ENCODE measurements at places on chromosomes 1 and 21. TPM values are rescaled to one million over a fixed set of nuclear protein-coding genes. Genes with fewer than 3 reads are reported as not detected.

GRCh38 chr21:37905291-37905690, 11.0 kb downstream of the KCNJ6 start:
- DNase-seq = no peak

GRCh38 chr1:213988507-213989001, 781 bp downstream of the PROX1 start:
- no peak for DNase-seq

GRCh38 chr1:39422614-39423013, 68.8 kb upstream of the BMP8A start:
- no peak for DNase-seq

- DNase-seq = no peak
These were observed 24.1 kb downstream of the POGZ start for GRCh38 chr1:151435174-151435573.

- no peak for DNase-seq
These were observed 390.2 kb upstream of the C1orf87 start for GRCh38 chr1:60463786-60464185.

GRCh38 chr1:206001476-206001888, 1.7 kb downstream of the RAB7B start:
- DNase-seq = peak; percentile 76

DNA sequence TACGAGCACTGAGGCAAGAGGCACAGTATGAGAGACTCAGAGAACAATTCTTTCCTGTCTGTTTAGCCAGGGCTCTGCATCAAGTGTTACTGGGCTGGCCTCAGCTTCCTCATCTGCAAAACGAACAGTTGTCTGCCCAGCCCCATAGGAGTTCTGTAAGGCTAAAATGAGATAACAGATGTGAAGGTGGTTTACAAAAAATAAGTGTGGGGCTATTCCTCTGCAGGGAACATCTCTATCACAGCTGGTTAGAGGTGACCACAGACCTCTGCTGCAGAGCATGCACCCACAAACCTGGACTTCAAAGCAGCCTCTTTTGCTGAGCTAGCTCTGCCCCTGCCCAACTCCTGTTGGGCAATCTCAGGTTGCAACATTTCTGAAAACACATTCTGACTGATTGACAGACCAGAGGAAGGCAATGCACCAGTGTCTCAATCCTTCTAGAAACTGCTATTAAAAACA, 10.5 kb upstream of the OLIG1 start:
- DNase-seq = no peak

DNA sequence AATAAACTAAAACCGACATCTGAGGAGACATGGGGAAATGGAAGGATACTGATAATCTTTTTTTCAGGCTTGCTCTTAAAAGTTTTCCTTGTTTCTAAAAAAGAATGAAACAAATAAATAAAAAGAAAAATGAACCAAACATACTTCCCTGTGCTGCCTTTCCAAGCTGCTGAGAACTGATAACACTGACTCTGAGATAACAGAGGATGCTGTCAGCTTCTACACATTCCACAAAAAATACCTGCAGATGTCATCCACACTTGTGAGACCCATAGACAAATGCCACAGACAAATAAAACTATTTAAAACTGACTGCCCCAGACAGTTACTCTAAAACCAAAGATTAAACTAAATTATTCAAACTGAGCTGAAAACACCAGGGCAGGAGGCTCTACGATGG, 12.0 kb upstream of the OR6K3 start:
- no peak for DNase-seq

DNA sequence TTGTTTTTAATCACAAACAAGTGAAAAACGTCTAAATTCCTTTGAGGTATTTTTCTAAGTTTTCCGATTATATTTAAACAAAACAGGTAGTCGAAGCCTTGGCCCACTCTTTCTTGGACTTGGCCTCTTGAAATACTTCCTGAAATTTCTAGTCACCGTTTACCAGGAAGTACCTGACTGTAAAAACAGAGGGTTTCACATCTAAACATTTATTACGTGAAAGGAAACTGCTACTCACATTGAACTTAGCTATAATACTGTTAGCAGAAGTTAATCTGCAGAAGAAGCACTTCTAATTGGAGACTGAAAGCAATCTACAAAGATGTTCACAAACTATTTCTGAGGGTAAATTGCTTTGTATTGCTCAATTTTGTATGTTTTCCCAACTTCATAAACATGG, 526.0 kb upstream of the ADGRL4 start:
- no peak for DNase-seq

The LRRC71 gene
- total RNA-seq = not detected

The KRTAP10-4 gene
- not detected for total RNA-seq

The CD1B gene
- total RNA-seq = not detected

The LCA5L gene
- total RNA-seq = 0.65 TPM

The MARK1 gene
- 5.4 TPM for total RNA-seq

The OR10J1 gene
- total RNA-seq = not detected

The TMEM269 gene
- total RNA-seq = not detected

The PLPP3 gene
- 2.2 TPM for total RNA-seq

The SPATA1 gene
- 0.23 TPM for total RNA-seq

The LCE2B gene
- total RNA-seq = not detected

Data from epithelial cell of proximal tubule (primary cell).